ENCODE measurements at places on chromosomes 16 and 17.
A peak's percentile ranks its signal among the peaks of the same experiment; 100 is the strongest.

DNA sequence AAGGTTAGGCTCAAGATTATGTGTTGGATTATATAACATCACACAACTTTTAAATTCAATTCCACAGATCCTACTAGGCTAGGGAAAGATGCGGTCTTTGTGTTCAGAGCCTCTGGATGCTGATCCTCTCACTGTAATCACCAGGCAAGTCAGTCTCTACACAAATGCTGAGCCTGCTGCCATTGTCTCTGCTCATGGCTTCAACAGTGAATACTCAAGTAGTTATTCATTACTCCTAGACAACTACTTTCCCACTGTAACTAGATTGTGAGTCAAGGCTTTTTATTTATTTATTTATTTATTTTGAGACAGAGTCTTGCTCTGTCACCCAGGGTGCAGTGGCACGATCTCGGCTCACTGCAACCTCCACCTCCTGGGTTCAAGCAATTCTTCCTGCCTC is 15.8 kb upstream of the NDUFAB1 start:
- DNase-seq, result no peak

- no peak for DNase-seq
Observed at GRCh38 chr17:6589266-6589946, 33.1 kb upstream of the PITPNM3 start.

GRCh38 chr17:5584383-5585286 is at the start of gene NLRP1:
TSS of gene NLRP1 (minus strand) at chr17:5584509. CDS start at chr17:5583957, 552 bp downstream.
- peak; percentile 92 for DNase-seq

DNA sequence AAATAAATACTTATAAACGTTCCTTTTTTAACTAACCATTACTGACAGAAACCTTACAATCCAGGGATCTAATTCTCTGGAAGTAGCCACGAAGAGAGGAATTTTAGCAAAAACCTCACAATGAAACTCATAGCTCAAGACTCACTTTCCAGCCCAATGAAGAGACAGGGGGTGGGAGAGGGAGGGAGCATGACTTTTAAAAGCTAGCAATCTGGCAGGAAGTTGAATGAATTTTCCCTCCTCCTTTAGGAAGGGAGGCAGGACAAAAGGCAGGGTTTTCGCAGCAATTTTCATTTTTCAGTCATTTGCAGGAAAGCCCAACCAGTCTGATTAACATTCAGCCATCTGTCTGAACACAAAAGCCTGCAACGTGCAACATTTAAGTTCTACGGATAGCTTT is 381.5 kb upstream of the PSMD7 start:
- no peak for DNase-seq
